ENCODE measurements at places on chromosomes 1 and 21.

GRCh38 chr1:206649261-206649921 lies 14.1 kb downstream of the DYRK3 start:
- DNase-seq, result no peak

- no peak for DNase-seq
These were observed 60.5 kb upstream of the HP1BP3 start for GRCh38 chr1:20847611-20848080.

GRCh38 chr1:54439550-54440223 lies 33.5 kb upstream of the SSBP3 start:
- no peak for DNase-seq

- no peak for DNase-seq
These were observed 27.7 kb downstream of the VANGL2 start for GRCh38 chr1:160428053-160428452.

DNA sequence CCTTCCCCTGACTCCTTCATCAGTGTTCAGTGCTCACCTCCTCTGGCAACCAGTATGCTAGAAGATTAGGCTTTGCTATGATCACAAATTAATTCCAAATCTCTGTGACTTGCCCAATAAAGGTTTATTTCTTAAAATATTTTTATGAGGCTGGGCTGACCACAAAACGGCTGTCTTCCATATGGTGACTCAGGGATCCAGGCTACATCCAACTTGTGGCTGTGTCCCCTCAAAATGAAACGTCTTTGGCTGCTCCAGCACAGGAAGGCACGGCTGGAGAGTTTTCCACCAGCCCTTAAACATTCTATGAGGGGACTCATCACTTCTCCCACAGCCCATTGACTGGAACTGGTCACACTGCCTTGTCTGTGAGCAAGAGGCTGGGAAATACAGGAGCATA lies 131.5 kb downstream of the HUNK start:
- DNase-seq, result no peak

DNA sequence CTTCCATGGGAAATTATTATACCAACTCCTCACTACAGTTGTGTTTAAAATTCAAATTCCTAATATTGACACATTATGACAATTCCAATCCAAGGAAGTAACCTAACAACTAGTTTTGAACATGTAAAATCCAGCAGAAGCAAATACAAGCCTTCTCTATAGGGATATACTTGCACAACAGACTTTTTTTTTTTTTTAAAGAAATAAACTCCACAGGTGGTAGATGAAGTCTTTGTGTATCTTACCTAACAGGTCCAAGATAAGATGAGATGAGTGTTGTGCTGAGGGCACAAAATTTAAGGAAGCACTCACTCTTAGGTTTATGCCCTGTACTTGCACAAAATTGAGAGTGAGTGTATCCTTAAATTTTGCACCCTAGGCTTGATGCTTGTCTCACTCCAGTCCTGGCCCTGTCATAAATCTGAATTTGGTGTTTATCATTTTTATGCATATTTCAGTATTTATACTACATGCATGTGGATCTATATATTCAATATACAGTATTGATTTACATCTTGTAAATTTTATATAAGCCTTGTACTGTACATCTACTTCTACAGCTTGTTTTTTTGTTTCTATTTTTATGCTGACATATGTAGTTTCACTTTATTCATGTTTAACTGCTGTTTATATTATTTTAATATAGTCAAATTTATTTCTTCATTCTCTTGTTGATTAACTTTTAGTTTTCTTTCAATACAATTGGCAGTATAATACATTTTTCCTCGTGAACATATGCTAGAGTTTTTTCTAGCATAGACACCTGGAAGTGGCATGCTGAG lies 60.6 kb upstream of the RGL1 start:
- DNase-seq, result no peak

DNA sequence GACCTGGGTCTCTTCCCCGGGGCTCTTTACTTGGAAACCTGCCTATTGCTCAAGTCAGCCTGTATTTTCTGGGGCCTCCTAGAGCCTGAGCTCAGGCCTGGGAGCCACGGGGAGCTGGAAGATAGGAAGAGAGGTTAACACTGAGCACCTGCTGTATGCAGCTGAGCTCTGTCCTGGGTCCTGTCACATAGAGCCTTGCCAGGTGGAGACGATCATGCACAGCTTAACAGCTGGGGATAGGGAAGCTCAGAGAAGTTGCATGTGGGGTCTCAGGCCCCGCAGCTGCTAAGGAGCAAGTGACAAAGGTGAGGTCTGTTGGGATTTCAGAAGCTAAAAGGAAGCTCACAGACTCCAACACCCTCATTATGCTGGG lies 127.4 kb upstream of the TMEM51 start:
- DNase-seq, result no peak

DNA sequence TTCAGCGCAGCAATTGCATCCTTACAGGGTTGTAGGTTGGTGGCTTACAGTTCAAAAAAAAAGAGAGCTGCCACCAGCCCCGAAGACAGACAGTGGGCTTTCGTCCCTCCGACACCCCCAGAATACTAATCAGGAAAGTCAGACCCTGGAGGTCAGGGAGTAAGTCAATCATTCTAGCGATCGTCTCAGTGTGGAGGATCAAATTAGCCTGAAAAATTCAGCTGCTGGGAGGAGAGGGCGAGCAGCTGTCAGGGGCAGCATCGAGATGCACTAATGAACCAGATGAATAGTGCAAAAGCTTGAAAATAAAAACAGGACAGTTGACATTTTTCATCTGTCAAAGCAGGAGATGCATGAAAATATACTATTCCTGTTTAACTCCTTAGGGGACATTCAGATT lies 138.4 kb downstream of the NEK7 start:
- DNase-seq, result no peak

GRCh38 chr1:8863138-8863537 lies 15.3 kb downstream of the ENO1 start:
- DNase-seq, result no peak

- no peak for DNase-seq
These were observed 24.8 kb upstream of the USH2A start for GRCh38 chr1:216448011-216448510.

DNA sequence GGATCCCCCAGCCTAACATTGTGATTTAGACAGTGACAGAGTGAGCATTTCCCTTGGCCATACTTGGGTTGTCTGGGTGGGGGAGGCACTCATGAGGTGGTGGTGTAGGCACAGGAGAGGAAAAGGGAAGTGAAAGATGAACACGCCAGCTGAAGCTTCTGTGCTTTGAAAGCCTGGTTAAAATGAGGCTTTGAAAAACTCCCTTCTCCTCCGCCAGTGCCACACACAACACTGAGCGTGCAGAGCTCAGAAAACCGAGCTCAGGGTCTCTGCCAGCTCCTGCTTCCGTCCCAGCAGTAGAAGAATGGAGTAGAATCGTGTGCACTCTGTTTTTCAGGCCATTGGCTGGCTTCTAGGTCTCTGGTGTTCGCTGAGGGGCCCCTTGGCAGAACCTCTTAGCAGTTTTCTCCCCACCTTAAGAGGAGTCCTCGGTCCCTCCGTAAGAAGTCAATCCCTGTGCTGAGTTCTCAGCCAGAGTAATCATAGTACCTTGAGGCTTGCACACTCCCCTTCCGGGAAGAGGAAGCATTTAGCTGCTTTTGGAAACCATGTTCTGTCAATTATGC lies 12.9 kb downstream of the PLEKHM2 start:
- no peak for DNase-seq

GRCh38 chr1:5424802-5425703 lies 567.2 kb downstream of the NPHP4 start:
- DNase-seq, result no peak

DNA sequence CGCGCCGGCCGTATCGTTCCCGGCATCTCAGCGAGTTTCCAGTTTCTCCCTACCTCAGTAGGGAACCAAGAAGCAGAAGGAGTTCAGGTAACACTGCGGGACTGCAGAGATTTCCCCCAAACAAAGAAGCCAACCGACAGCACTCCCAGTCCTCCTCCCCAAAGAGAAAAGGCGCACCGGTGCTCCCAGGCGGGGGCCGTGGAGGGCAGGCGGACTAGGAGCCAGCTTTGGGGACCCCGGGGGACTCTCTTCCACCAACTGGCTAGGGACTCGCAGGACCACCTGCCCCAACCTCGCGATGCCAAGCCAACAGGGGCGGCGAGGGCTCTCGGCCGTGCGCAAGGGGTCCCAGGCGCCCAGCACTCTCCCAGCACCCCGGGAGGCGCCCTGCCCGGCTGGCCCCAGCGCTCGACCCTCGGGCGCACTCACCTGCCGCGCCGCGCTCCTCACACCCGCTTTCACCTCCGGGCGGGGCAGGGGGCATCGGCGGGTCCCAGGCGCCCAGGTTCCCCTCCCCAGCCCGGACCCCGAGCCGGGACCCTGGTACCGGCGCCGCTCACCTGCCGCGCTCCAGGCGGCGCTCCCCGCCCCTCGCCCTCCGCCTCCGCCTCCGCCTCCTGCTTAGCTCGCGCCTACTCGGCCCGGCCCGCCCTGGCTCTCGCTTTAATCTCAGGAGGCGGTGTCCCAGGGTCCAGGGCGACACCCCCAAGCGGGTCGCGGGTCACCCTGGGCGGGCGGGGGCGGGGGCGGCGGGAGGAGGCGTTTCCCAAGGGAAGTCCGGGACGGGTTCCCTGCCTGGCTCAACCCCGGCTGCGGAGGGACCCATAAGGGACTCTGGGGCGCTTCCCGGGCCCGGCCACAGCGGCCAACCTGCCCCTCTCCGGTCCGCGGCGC lies at the start of gene TMPRSS2:
TSS of gene TMPRSS2 (minus strand) at position 638 of the 894 bp plus-strand sequence. CDS start 10,025 bp downstream, outside the sequence.
- DNase-seq, result no peak

- no peak for DNase-seq
These were observed 411.8 kb downstream of the SETD4 start for GRCh38 chr21:35648512-35648911.

- DNase-seq, result no peak
These were observed 305.5 kb upstream of the PKN2 start for GRCh38 chr1:88378560-88378959.

DNA sequence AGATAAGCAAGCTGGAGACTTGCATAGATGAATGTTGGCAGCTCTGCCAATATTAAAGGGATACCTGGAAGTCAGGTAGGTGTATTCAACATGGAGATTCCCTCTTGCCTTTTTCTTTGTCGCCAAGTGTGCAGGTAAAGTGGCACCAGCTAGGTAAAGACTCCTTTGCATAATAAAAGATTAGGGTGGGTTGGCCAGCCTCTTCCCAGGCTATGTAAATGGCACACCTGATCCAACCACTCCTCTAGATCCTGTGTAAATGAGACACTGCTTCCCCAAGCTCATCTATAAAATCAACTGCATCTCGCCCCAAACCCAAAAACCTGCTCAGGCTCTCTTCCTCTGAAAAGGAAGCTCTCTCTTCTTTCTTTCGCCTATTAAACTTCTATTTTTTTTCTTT lies 100.8 kb upstream of the DSCAM start:
- no peak for DNase-seq

- DNase-seq, result no peak
These were observed 71.0 kb downstream of the DYRK1A start for GRCh38 chr21:37437376-37438080.

- DNase-seq, result no peak
These were observed 371.7 kb upstream of the LRRC7 start for GRCh38 chr1:69196071-69196470.

DNA sequence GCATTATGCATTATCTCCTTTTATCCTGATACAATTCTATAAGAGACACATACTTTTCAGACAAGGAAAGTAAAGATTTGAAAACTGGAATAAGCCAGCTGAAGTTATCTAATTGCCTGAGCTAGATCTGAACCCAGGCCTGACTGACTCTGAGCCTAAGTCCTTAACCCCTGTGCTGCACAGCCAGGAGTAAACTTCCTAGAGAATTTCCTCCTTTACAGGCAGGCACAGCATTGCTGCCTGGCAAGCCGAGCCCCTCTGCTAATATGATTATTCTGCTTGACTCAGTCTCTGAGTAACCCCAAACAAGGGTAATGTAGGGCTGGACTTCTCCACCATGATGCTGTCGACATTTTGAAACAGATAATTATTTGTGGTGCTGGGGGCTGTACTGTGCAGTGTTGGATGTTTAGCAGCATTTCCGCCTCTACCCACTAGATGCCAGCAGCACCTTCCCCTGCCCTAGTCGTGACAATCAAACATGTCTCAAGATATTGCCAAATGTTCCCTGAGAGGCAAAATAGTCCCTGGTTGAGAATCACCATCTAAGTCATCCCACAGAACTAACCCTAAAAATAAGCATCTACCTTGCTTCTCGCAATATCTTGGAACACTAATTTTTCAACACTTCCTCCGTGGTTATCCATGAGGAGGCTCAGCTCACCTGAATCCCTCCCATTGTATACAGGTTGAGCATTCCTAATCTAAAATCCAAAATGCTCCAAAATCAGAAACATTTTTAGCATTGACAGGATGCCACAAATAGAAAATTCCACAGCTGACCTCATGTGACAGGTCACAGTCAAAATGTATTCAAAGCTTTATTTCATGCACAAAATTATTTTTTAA lies 18.5 kb downstream of the CAMK1G start:
- no peak for DNase-seq

GRCh38 chr1:3918966-3919611 lies 19.0 kb upstream of the C1orf174 start:
- no peak for DNase-seq

- no peak for DNase-seq
These were observed 47.8 kb downstream of the ADGRL4 start for GRCh38 chr1:78958711-78959110.

DNA sequence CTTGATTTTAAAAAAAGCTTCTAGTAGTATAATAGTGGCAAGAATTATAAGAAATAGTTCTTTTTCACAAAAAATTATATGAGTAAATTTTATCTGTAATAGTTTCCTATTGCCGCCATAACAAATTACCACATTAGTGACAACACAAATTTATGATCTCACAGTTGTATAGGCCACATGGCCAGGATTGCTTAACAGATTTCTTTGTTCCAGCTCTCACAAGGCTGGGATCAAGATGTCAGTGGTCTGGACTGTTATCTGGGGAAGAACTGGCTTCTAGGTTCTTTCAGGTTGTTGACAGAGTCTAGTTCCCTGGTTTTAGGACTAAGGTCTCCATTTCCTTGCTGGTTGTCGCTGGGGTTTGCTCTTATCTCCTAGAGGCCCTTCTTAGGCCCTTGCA lies 236.4 kb downstream of the USP25 start:
- DNase-seq, result no peak

DNA sequence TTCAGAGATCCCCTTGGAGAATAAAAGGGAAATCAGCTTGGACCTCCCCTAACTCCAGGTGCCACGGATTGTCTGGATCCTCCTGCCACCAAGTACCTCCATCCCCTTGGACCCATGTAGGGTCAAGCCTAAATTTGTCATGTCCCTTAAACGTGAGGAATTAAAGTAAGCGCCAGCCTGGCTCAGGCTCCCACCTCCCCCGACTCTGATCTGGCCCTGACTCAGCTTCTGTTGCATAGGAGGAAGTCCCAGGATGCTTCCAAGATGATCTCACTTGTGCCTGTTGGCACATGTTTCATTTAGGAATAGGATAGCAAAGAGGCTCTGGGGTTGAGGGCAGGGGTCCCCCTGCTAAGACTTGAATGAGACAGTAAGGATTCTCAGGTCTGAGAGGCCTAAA lies 231.9 kb upstream of the JUN start:
- no peak for DNase-seq

DNA sequence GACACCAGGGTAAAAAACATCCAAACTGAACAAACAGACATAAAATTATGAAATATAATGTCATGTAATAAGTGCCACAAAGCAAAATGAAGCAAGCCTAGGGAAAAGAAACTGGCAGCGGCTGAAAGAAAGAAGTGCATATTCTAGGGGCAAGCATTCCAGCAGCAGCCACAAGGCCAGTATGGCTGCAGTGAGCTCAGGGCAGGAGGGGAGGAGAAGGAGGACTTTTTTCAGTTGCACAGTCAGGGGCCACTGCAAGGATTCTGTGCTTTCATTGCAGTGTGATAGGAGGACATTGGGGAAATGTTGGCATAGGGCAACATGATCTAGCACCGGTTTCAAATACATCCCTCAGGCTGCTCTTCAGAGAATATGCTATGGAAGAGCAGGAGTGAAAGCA lies 263.8 kb downstream of the NEGR1 start:
- DNase-seq, result no peak
